A549 treated with DMSO at 1 μM for 4 hours (cell line): ENCODE measurements at places on chromosomes 6 and 20. TPM values are rescaled to one million over a fixed set of nuclear protein-coding genes. Genes with fewer than 3 reads are reported as not detected.

SRMS gene
- 0.06 TPM in 1 of 5 replicates, not detected in the others for total RNA-seq

SLC17A1 gene
- total RNA-seq: 0.06 TPM in 2 of 5 replicates, not detected in the others

HCRTR2 gene
- total RNA-seq: not detected in 5 replicates

PNPLA1 gene
- 0.03 TPM in 1 of 5 replicates, not detected in the others for total RNA-seq

CDH4 gene
- 6.7 to 10.3 TPM (median 8.4 TPM) in 5 replicates for total RNA-seq

SCRT2 gene
- not detected in 5 replicates for total RNA-seq

ANKRD66 gene
- total RNA-seq: not detected in 5 replicates

RNGTT gene
- total RNA-seq: 8.4 to 11.0 TPM (median 9.3 TPM) in 5 replicates

KCNQ5 gene
- 1.4 to 2.7 TPM (median 2.0 TPM) in 5 replicates for total RNA-seq

AHI1 gene
- 7.8 to 11.5 TPM (median 8.9 TPM) in 5 replicates for total RNA-seq

PDRG1 gene
- total RNA-seq: 32.1 to 38.7 TPM (median 36.1 TPM) in 5 replicates

FAM162B gene
- 0.08 TPM in 1 of 5 replicates, not detected in the others for total RNA-seq

NELFCD gene
- total RNA-seq: 44.0 to 46.8 TPM (median 45.0 TPM) in 5 replicates

SLC17A3 gene
- 0.80 to 1.4 TPM (median 0.93 TPM) in 5 replicates for total RNA-seq

SEMG1 gene
- total RNA-seq: not detected in 5 replicates

FAM83C gene
- 0.02 to 0.06 TPM in 2 of 5 replicates, not detected in the others for total RNA-seq

SALL4 gene
- 1.3 to 2.2 TPM (median 1.6 TPM) in 5 replicates for total RNA-seq

ZGPAT gene
- total RNA-seq: 24.0 to 30.5 TPM (median 27.2 TPM) in 5 replicates

ATP6V1G2 gene
- 0.40 to 0.77 TPM (median 0.64 TPM) in 5 replicates for total RNA-seq

CCM2L gene
- total RNA-seq: 0.28 to 0.78 TPM (median 0.62 TPM) in 5 replicates

PACRG gene
- 0.12 TPM in 1 of 5 replicates, not detected in the others for total RNA-seq

ENPP4 gene
- total RNA-seq: 0.26 to 0.53 TPM (median 0.32 TPM) in 5 replicates

TRIM31 gene
- total RNA-seq: 1.3 to 2.2 TPM (median 1.7 TPM) in 5 replicates

RNF8 gene
- total RNA-seq: 21.0 to 25.9 TPM (median 24.7 TPM) in 5 replicates

RBPJL gene
- total RNA-seq: not detected in 5 replicates

HAO1 gene
- not detected in 5 replicates for total RNA-seq

FAM209B gene
- total RNA-seq: 0.30 to 0.62 TPM (median 0.50 TPM) in 4 of 5 replicates, not detected in the other

CALHM4 gene
- total RNA-seq: not detected in 5 replicates

SLC2A10 gene
- total RNA-seq: not detected in 5 replicates

ETV7 gene
- 0.13 to 0.17 TPM (median 0.15 TPM) in 4 of 5 replicates, not detected in the other for total RNA-seq

RNF182 gene
- 2.9 to 4.0 TPM (median 3.4 TPM) in 5 replicates for total RNA-seq

TRERF1 gene
- 5.7 to 10.0 TPM (median 8.6 TPM) in 5 replicates for total RNA-seq

EFCAB8 gene
- total RNA-seq: not detected in 5 replicates

NFKBIL1 gene
- total RNA-seq: 9.6 to 12.9 TPM (median 11.4 TPM) in 5 replicates

HRH3 gene
- not detected in 5 replicates for total RNA-seq

CEBPB gene
- total RNA-seq: 63.1 to 176 TPM (median 158 TPM) in 5 replicates

PXDC1 gene
- total RNA-seq: 14.1 to 19.4 TPM (median 16.5 TPM) in 5 replicates
